ENCODE measurements at places on chromosomes 13 and 19.

- DNase-seq = no peak
Observed at GRCh38 chr13:23461544-23461943, 28.0 kb upstream of the SACS start.

DNA sequence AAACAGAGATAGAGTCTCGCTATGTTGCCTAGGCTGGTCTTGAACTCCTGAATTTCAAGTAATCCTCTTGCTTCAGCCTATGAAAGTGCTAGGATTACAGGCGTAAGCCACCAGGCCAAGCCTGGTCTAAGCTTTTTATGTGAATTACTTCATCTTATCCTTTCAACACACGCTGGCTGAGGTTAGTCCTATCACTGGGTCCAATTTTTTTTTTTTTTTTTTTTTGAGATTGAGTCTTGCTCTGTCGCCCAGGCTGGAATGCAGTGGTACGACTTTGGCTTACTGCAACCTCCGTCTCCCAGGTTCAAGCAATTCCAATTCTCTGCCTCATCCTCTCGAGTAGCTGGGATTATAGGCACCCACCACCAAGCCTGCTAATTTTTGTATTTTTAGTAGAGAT is 10.4 kb downstream of the MYO1F start:
- no peak for DNase-seq

DNA sequence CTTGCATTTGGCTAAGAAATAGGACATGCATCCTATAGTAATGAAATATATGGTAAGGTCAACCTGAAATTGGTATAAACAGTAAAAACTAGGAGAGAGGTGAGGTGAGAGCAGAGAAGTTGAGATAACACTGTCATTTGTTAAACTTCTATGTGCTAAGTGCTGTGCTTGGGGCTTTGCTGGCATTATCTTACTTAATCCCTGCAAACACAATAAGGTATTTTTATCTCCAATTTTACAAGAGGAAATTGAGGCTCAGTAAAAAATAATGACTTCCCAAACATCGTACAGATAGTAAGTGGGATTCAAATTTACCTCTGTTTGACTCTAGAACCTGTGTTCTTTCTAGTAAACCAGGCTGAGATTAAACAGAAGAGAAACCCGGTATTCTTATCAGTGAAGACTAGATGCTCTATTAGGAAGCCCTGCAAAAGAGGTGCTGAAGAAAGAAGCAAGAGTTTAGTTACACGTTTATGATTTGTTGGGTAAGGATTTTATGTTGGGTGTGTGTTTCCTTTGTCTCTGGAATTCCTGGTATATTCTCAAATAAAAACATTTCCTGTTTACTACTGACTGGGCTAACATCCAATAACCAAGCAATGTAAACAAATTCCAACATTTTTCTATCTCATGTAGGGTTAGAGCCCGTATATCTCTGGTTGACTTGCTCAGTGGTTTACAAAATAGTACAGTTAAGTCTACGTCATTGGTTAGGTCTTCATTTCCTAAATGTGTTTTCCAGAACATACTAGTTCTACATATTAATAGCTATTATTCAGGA is 137.3 kb upstream of the FNDC3A start:
- DNase-seq = no peak

DNA sequence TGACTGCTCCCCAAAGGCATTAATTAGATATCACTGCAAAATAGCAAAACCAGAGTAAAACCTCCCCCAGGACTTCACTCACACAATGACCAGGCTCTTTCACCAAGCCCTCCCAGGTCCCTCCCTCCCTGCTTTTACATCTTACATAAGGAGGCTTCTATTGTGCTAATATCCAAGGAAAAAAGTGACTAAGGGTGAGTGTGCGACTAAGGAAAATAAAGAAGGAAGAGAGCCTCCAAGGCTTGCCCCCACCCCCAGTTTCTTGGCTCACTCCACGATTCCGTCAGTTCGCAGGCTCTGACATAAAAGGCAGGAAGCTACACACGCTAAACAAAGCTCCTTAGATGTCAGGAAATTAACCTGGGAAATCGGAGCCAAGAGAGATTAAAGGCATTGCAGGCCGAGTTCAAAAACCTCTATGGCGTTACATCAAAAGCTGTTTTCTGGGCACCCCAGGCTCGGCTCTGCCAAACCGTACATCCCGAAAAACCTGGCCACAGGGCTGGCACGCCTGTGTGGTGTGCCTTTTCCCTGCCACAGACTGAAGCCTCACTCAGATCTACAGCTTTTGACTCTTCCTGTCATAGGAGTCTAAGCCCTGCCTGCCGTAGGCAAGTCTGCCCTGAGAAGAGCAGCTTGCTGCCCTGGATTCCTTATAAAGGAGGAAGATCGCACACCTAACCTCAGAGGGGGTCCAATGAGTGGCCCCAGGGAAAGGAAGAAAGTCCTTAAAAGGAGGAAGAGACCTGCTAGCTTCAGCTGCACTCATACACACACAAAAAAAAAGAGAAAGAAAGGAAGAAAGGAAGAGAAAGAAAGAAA is 67.0 kb upstream of the SERP2 start:
- peak; percentile 69 for DNase-seq

DNA sequence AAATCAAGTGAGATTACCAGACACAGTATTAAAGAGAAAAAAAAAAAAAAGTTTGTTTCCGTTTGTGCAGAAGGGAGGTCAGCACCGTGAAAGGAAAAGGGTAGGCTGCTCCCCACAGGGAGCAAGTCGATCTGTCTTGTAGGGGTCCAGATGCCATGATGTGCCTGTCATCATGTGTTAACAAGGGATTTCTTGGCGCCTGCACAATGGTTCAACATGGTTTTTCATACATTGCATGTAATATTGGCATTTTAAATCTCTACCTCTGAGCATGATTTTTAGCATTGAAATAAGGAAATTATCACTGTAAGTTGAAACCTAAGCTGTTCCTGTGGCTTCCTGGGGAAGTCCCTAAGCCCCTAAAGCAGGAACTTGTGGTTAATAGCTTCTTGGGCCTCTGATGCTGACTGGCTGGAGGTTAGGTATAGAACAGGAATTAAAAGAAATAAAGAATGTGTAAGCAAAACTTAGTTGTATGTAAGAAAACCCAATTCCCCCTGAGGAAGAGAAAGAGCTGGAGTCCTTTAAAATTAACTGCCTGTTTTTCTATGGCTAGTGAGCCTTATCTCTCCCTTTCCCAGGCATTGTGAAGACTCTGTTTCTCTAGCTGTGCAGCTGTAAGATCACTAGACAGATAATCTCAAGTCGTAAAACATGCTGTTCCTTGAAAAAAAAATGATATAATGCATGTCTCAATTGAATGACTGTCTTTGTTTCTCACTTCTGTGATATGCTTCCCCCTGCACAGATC is 7.4 kb upstream of the FCGBP start:
- DNase-seq = no peak

- no peak for DNase-seq
Observed at GRCh38 chr13:59532405-59532804, 631.3 kb downstream of the DIAPH3 start.

GRCh38 chr13:113298043-113298945 is 1.3 kb downstream of the LAMP1 start:
- DNase-seq = no peak

DNA sequence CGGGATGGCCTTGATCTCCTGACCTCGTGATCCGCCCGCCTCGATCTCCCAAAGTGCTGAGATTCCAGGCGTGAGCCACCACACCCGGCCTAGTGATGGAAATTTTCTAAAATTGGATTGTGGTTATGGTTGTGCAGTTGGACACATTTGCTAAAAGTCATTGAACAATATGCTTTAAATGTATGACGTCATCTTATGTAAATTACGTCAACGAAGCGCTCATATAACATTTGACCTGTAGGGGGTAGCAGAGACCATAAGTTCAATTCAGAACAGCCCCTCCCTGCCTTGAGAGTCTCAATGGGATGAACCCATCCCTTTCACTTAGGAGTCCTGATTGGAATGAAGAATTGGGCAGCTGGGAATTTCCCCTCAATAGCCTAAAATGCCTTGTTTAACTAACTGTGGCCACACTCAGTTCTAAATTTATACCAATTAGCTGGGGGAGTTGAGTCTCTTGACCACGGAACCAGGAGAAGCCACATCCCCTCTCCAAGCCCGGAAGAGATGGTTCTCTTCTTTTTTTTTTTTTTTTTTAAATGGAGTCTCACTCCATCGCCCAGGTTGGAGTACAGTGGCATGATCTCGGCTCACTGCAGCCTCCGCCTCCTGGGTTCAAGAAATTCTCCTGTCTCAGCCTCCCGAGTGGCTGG is 15.2 kb upstream of the TLE6 start:
- DNase-seq = peak; percentile 81

GRCh38 chr13:44769686-44770085 is 193.6 kb upstream of the TSC22D1 start:
- DNase-seq = no peak

DNA sequence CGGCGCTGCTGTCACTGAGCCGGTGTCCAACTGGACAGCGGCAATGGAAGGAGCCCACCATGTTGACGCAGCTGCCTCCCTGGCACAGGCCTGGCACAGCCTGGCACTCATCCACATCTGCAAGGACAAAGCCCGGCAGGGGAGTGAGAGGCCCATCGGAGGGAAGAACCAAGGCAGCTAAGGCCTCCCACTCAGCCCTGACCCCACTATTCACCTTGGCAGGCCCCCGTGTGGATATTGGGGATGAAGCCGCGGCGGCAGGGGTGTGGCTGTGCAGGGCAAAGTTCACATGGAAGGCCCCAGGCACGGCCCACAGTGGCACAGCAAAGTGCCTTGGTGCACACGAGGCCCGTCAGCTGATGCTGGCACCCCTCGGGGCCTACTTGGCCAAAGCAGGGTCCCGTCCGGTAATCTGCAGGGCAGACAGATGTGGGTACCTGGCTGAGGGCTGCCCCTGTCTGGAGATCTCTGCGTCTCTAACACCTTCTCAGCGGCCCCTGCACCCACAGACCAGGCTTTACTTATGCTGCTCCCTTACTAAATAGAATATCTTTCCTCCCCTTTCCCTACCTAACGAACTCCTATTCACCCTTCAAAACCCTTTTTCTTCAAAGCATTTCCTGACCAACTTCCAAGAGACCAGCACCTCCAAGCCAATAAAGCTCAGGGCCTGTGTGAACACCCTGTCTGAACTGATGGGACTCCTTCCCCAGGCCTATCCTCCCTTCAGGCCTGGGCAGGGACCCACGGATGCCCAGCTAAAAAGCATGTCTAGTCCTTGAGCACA is 7.5 kb downstream of the FBN3 start:
- DNase-seq = no peak

- DNase-seq = no peak
Observed at GRCh38 chr19:2454962-2455850, 1.6 kb downstream of the LMNB2 start.

- no peak for DNase-seq
Observed at GRCh38 chr19:30119180-30119908, 177.3 kb downstream of the URI1 start.

GRCh38 chr19:45179892-45180370 is 1.3 kb downstream of the BLOC1S3 start:
- DNase-seq = no peak

DNA sequence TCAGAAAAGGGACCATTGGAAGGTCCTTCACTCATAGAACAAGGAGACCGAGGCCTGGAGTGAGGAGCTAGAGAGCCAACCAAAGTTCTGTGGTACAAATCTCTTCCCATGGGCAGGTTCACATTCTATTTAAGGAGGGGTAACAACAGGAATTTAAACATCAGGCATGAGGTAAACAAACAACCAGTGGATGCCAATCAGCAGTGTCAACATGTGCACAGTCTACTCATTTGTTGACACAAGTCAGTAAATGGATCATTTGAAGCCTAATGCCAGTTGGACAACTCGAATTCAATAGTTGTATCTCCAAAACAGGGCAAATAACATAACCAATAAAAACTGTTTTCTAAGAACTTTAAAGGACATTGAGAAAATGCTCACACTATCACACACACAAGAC is 6.3 kb upstream of the DOCK9 start:
- DNase-seq = no peak

DNA sequence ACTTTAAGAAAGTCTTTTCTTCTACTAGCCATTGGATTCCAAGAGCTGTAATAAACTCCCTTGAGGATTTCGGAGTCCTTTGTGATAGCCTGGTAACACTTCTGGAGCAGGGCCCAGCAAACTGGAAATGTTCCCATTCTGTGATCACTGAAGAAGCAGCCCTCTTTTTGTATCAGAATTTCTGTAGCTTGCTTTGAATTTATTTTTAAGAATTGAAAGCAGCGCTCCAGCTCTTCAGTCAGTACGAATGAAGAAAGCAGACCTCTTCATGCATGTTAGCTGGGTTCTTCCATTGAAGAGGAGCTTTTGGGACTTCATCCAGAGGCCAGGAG is 141.5 kb downstream of the AKAP11 start:
- DNase-seq = no peak

GRCh38 chr19:10422846-10423245 is 2.5 kb downstream of the PDE4A start:
- DNase-seq = no peak

DNA sequence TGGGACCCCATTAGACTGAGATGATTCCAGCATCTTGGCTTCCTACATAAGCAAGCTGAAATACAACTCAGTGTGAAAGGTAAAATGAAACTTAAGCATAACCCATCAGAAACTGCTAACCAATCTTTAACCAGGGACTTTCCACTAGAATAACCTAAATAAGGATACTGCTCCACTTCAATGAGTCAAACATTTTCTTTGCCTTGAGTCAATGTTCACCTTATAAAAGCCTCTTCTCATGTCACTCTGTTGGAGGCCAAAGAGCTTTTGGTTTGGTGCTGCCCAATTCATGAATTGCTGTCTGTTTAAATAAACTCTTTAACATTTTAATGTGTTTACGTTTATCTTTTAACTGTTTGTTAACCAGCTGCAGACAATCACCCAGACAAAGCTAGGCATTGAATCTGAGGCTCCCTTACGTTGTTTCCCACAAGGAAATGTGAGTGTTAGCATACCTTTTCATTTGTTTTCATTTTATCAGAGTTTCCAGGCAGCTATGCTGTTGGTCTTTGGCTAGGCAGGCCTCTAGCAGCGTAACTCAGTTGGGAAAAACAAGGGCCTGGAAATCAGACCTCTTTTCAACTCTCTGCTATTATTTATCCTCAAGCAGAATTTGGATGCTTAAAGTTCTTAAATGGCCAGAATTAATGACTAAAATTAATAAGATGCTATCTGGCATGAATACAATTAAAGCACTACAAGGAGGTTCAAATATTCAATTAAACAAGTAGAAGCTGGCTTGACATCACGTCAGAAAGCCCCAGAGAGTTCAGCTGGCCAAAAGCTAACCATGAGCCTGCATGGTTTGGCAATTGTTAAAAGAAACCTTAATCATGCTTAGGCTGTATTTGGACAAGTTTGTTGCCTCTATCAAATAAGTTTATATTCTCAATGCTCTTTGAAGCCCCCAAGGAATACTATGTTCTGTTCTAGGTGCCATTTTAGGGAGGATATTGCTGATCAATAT is 200.2 kb downstream of the DCLK1 start:
- no peak for DNase-seq

DNA sequence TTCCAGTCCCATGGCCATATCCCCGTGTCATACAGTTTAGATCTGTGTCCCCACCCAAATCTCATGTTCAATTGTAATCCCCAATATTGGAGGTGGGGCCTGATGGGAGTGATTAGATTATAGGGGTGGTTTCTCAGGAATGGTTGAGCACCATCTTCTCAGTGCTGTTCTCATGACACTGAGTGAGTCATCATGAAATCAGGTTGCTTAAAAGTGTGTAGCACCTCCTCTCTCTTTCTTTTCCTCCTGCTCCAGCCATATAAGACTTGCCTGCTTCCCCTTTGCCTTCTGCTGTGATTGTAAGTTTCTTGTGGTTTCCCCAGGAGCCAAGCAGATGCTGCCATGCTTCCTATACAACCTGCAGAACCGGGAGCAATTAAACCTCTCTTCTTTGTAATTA is 197.8 kb downstream of the NALCN start:
- DNase-seq = no peak

- DNase-seq = no peak
Observed at GRCh38 chr13:65679240-65679639, 1550.9 kb downstream of the PCDH9 start.

GRCh38 chr19:1384478-1385110 is 887 bp downstream of the NDUFS7 start:
- no peak for DNase-seq
